ENCODE measurements at places on chromosomes 2 and 18.
A peak's percentile ranks its signal among the peaks of the same experiment; 100 is the strongest.

GRCh38 chr2:143698352-143698751 lies 569.1 kb downstream of the ARHGAP15 start:
- ATAC-seq, result no peak

GRCh38 chr2:113847144-113847543 lies 42.7 kb upstream of the ACTR3 start:
- no peak for ATAC-seq

- ATAC-seq, result peak; percentile 75
Observed at GRCh38 chr2:127675331-127676261, at the start of gene LIMS2. Gene LIMS2 (minus strand): TSS chr2:127675530. CDS start chr2:127675024, 506 bp downstream.

DNA sequence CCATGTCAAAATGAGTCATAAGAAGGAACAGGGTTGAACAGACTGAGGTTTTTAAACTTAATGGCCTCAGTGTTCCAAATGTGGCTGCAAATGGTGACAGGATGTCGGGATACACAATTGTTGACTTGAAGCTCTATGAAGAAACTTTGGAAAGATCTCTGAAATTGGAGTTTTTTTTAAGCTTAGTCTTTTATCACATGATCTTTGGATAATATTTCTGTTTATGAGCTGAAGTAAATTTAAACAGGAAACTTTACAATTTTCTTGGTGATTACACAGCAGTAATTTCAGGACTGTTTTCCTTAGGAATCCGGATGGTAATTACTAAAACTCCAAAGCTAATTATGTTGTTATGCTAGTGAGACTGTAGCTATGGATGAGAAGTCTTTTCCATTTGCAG lies 199.1 kb upstream of the NRXN1 start:
- ATAC-seq, result no peak

- peak; percentile 58 for ATAC-seq
Observed at GRCh38 chr2:42138163-42139015, 30.8 kb upstream of the EML4 start.

DNA sequence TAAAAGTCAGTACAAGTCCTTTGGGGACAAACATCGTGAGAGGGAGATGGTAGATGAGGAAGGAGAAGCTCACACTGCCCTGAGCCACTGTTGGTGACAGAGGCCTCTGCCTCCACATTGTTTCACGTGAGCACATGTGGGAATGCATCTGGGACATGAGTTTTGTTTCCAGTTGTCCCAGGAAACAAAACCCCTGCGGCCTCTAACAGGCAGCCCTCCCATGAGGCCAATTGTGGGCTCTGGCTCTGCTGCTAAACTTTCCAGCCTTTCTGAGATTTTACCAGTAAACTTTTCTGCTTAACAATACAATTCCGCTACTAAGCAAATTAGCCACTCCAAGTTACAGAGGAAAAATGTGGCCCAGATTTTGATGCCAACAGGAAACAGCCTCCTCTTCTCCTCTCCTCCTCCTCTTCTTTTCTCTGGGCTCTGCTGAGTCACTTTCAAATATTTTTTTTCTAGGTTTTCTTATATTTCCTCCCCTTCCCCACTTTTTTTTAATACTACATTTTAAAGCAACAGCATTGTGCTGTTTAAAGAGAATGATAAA lies 23.4 kb upstream of the LRRC30 start:
- ATAC-seq, result no peak

GRCh38 chr2:660586-661359 lies 16.4 kb downstream of the TMEM18 start:
- ATAC-seq, result no peak

GRCh38 chr18:76426737-76427305 lies 68.2 kb downstream of the ZNF516 start:
- ATAC-seq, result peak; percentile 57

- ATAC-seq, result no peak
Observed at GRCh38 chr2:233056961-233057605, 3.1 kb upstream of the INPP5D start.

- ATAC-seq, result no peak
Observed at GRCh38 chr2:71721362-71721665, 268.0 kb downstream of the DYSF start.

- no peak for ATAC-seq
Observed at GRCh38 chr2:225584796-225585195, 185.3 kb downstream of the NYAP2 start.

- no peak for ATAC-seq
Observed at GRCh38 chr2:179745635-179746256, 115.7 kb downstream of the ZNF385B start.

- no peak for ATAC-seq
Observed at GRCh38 chr2:72603481-72603880, 222.4 kb downstream of the EXOC6B start.

- no peak for ATAC-seq
Observed at GRCh38 chr2:131077966-131078365, 15.3 kb downstream of the FAM168B start.

GRCh38 chr2:11411768-11412448 lies 54.1 kb downstream of the E2F6 start:
- ATAC-seq, result peak; percentile 87

DNA sequence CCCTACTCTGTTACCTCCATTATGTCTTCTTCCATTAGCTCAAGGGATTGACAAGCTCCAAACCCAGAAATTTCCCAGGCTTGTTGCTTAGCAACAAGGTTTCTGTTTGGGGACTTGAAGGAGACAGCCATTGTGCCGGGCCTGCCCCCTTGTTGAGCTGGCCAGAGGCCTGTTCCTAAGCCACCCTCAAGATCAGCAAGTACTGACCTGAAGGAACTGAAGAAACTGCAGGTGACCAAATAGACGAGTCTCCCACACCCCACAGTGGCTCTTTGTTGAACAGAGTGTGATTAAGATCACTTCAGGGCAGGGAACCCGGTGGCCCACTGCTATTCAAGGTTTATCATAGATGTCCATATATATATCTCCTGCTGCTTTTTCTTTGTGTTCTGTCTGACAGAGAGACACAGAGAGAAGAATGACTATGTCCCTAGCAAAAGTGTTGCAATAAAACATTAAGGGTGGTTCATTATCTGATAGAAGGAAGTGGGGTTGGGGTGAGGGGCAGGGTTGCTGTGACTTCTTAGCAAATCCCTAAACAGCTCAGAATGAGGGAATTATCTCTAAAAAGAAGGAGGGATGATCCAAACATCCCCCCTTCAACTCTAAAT lies 69.2 kb downstream of the RNF144A start:
- ATAC-seq, result peak; percentile 65

DNA sequence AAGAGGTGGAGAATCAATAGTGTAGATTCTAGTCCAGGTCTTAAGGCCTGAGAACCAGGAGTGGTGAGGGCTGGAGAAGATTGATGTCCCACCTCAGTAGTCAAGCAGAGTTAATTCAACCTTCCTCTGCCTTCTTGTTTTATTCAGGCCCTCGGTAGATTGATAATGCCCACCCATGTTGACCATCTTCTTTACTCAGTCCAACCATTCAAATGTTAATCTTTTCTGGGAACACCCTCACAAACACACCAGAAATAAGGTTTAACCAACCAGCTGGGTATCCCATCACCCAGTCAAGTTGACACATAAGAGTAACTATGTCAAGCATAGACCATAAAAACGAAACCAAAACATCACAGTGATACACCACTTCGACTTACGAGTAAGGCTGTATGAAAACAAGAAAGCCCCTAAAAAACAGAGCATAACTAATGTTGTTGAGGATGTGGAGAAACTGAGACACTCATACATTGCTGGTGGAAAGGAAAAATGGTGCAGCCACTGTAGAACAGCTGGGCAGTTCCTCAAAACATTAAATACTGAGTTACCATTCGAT lies 57.5 kb downstream of the SLC35F5 start:
- ATAC-seq, result no peak

DNA sequence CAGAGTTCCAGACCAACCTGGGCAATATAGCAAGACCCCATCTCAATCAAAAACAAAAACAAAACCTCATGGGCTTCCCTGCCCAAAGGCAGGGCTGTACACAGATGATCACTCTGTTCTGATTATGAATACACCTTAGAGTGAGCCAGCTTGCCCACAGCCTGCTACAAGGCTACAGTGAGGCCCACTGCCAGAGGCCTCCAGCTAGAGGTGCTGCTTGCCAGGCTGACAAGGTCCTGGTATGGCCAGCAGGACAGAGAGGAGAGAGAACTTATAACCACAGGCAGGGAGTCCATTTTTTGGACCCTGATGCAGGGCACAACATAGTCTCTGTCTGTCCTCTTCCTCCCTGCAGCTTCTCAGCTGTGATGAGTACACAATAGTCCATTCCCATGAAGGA lies 41.5 kb downstream of the KANSL3 start:
- ATAC-seq, result no peak

DNA sequence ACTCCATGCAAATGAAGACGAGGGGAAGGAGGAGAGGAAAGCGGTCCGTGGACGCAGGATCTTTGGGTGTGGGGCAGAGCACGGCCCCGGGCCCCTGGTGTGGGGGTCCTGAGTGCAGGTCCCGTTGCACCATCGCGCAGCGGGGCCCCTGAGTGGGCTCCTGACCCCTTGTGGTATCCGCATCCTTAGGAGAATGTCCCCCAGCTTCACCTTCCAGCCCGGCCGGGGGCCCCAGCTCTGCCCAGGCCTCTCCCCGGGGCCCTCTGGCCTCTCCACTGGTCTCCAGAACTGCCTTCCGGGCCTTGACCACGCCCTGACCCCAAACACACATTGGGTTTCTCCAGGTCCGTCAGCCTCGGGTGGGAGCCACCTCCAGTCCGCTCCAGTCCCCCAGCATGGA lies 431.8 kb upstream of the SALL3 start:
- ATAC-seq, result no peak

GRCh38 chr2:233247116-233247515 lies 4.4 kb upstream of the ATG16L1 start:
- ATAC-seq, result no peak

- no peak for ATAC-seq
Observed at GRCh38 chr2:224362094-224362493, 39.8 kb downstream of the FAM124B start.

DNA sequence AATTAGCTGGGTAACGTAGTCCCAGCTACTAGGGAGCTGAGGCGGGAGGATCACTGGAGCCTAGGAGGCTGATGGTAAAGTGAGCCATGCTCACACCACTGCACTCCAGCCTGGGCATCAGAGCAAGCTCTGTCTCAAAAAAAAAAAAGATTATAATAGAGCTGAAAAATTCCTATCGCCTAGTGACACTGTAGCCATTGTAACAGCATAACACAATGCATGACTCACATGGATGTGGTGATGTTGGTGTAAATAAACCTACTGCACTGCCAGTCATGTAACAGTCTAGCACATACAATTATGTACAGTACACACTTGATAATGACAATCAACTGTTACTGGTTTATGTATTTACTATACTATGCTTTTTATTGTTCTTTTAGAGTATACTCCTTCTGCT lies 39.6 kb downstream of the MGAT4A start:
- ATAC-seq, result no peak

GRCh38 chr2:173134703-173135102 lies 59.1 kb downstream of the MAP3K20 start:
- ATAC-seq, result no peak

DNA sequence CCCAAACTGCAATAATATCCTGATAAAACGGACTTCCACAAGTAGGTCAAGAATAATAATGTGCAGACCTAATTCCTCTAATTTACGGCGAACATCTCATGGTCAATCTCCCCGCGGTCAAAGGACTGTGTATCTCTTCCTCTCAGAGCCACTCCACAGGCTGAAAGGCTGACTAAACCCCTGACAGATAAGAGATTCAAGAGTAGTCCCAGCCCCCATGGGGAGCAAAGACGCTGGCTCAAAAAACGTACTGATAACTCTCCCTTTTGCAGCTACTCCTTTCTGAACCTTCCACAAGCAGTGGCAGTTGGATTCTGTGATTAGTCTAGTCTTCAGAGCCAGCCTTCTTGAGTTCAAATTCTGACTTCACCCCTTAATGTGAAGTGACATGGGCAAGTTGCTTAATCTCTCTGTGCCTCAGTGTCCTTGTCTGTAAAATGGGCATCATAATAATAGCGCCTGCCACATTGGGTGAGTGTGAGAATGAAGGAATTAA lies 19.7 kb upstream of the IL18R1 start:
- ATAC-seq, result no peak

GRCh38 chr18:9708057-9708433 lies at the start of gene RAB31:
Gene RAB31 (plus strand): TSS chr18:9708301. CDS start chr18:9708406, 105 bp downstream.
- ATAC-seq, result peak; percentile 80

DNA sequence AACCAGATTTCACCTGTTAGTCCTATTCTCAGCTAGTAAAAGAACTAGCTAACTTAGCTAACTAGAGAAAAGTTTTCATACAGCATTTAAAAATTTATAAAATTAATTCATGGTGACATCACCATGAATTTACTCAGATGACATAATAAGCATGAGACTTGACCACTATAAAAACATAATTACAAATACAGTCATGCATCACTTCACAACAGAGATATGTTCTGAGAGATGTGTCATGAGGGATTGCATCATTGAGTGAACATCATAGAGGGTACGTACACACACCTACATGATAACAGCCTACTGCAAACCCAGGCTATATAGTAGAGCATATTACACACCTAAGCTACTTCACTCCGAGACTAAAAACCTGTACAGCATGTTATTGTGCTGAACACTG lies 481.3 kb upstream of the CHAC2 start:
- ATAC-seq, result no peak

- ATAC-seq, result no peak
Observed at GRCh38 chr2:28247290-28247689, 145.4 kb upstream of the FOSL2 start.

GRCh38 chr2:188046437-188046836 lies 245.2 kb upstream of the GULP1 start:
- ATAC-seq, result no peak

- no peak for ATAC-seq
Observed at GRCh38 chr2:46227674-46228289, 69.4 kb upstream of the EPAS1 start.

DNA sequence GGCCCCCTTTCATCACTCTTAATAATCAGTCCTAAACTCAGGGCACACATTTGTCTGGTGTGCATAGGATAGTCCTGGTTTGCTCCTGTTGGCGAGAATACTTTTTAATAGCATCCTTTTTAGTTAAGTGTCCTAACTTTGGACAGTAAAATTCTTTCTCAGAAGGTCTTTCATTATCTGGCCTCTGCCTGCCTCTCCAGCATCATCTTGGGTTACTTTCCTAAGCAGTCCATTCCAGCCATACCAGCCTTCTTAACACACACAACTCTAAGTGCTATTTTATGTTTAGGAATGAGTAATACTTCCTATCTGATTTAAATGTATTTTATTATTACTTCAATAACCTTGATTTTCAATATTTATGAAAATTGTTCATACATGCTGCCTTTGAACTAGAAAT lies 151.0 kb downstream of the ACOXL start:
- ATAC-seq, result no peak

GRCh38 chr18:72460210-72460680 lies 83.9 kb downstream of the CBLN2 start:
- peak; percentile 92 for ATAC-seq

Data from SK-N-SH treated with all-trans-retinoic acid at 6 μM for 48 hours (cell line).